NCI-H1694 (cell line): ENCODE measurements at places on chromosomes 5 and 9.

DNA sequence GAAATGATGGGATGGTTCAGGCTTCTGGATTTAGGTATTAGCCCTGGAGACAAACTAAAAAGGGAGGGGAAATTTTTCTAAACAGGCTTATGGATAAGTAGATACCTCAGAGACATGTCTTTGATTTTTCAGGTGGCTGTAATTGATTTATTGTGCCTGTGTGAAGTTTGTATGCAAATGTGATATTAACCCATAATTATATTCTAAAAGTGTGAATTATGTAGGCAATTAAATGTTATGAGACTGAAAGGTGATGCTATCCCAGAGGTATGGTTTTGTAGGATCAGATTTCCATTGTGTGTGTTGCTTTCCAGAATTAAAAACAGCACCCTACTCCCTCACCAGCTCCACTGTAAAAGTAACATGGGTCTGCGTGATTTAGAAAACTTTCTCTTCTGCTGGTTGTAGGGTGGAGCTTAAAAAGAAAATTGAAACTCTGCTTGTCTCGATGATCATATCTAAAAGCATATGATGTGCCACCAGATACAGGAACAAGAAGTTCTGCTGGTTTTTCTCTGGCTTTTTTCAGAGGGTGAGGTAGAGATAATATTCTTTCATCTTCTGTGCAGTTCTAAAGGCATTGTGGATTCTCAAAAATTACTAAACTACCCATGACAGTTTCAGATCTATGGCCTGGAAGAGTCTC lies 71.8 kb upstream of the TAF11L2 start:
- DNase-seq = no peak

DNA sequence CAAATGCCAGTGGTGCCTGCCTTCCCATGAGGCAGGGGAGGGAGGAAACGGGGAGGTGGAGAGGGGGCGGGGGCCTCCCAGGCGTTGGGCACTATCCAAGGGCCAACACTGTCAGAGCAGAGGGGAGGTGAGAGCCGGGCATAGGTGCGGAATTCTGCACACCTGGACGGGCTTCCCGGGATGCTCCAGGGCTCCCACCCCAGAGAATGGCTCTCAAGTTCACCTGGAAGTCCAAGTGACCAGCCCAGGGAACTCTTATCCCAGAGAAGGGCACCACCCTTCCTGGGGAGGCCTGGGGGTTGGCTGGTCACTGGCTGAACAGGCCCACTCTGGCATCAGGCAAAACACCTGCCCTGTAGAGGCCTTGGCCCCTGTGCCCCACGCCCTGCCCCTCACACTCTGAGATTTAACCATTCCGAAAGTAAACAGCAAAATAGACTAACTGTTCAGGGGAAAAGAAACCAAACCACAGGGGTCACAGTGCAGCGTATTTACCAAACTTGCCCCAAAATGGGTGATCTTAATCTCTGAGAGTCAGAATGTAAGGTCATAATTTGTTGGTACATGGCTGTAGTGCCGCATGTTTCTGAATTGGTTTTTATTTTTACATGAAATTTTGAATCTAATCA lies 2.7 kb downstream of the CSF2 start:
- DNase-seq = no peak

- DNase-seq = peak; percentile 26
Observed at GRCh38 chr9:3721096-3721495, 195.3 kb upstream of the RFX3 start.

- DNase-seq = no peak
Observed at GRCh38 chr5:167453246-167454030, 838.0 kb upstream of the WWC1 start.
